ENCODE measurements at places on chromosomes 1 and 21.

DNA sequence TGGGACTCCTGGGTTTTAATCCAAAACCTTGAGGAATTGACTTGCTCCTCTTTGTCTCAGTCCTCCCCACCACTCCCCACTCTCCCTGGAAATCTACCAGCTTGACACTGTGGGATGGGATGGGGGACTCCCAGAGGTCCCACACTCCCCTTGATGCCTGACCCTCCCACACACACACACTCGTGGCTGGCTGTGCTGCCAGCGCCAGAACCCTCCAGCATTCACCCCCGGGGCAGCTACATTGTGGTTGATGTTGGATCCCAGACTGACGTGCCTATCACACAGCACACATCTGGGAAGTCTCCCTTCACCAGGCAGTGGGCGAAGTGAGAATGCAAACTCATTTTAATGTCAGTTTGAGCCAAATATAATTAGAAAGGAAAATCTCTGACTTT is 10.0 kb downstream of the KIRREL1 start:
- DNase-seq: no peak

DNA sequence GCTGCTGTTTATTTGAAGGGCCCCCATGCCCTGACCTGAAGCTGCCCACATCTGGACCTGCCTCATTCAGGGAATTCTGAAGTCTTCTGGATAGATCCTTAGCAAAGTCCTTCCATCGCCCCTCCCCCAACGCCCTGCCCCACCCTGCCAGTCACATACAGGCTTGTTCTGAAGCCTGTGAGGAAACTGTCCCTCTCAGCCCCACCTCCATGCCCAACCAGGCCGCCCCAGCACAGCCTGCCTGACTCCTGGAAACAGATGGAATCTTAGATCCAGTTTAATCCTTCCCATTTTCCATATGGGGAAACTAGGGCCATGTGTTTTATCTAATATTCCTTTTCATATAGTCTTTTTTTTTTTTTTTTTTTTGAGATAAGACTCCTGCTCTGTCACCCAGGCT is 44.5 kb upstream of the GPR37L1 start:
- no peak for DNase-seq

DNA sequence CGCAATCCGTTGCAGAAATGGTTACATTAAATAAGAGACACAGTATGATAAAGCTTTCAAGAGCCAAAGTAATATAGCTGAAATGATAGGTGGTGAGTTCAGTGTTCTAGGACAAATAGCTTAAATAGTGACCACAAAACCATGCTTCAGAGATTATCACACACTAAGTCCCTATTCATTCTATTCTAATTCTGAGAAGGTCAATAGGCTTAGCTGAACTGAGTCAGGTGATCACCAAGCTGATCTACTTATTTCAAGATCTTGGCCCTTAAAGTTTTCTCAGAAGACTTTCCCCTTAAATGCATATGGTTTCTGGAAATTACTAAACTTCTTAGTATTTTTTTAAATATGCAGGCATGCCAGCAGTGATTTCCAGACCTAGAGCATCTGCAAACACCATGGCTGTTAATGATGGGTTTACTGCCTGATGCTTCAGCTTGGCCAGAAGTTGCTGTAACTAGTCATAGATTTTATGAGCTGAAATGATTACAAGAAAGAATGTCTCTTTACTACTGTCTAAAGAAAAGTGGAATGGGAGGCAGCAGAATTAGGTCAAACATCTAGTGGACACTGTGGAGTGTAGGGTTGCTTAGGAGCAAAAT is 242.9 kb downstream of the ST6GALNAC3 start:
- DNase-seq: no peak

DNA sequence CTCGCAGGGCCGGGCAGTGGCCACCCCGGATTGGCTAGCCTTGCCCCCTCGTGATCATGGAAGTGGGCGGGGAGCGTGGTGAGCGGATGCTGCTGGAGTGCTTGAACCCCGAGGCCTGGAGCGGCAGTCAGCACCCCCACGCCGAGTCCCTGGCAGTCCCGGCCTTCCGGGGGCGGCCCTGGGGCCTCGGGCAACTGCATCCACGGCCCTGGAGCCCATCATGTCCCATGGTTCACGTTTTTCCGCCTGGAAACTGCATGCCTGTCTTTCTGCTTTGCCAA is 45.6 kb downstream of the CDC7 start:
- DNase-seq: no peak

DNA sequence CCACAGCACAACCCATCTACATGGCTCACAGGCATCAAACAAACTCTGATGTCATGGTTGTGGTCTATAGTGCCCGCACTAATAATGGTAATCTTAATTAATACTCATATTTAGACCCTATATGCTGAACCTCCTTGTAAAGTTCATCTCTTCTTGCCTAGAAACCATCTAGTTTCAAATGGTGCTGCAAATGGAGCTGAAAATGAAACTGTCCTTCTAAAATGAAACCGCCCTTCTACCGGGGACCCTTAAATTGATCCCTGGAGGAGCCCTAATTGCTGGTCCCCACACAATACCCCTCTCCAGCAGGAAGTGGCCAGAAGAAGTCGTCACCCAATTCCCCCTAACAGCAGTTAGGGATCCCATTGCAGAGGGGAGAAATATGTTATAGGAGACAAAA is 612.6 kb downstream of the MRPL39 start:
- no peak for DNase-seq

DNA sequence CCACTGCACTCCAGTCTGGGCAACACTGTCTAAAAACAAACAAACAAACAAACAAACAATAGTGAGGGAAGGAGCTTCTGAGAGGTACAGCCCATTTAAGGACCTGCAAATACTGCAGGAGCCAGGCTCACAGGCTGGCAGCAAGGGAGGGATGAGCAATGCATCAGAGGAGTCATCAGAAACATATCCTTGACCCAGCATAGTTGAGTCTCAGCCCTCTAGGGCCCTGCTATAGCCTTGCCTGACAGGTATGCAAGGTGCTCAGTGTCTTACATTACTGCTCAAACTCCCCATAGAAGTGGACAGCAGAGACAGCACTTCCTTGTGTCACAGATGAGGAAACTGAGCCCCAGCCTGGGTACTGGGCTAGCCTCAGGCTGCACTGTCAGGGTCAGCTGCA is 7.3 kb upstream of the TTC4 start:
- DNase-seq: no peak

DNA sequence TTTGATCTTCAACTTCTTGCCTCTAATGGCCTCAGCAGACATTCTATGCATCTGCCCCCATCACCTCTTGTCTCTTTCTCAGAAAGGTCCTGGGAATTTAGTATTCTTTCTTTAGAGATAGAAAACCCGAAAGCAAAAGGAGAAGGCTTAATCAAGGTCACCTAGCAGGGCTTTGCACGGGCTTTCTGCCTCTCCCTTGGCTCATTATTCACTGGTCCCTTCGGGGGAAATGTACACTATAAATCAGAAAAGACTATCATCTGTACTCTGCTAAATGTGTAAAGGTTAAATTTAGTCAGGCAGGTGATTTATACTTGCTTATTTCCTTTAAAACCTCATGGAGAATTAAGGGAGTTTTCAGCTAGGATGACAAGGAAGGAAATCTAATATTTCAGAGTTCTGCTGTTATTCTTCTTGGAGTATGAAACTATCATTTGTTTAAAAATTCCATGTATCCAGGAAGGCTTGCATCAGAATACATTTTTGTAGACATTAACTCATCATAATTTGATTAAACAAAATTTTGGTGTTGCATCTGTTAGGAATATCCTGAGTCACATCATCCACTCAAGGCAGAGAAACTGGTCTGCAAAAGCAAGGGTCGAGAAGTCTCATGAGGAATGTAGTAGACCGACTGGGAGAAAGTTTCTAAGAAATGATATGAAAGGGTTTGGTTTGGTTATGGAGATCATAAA is 124.6 kb downstream of the GABPA start:
- no peak for DNase-seq

DNA sequence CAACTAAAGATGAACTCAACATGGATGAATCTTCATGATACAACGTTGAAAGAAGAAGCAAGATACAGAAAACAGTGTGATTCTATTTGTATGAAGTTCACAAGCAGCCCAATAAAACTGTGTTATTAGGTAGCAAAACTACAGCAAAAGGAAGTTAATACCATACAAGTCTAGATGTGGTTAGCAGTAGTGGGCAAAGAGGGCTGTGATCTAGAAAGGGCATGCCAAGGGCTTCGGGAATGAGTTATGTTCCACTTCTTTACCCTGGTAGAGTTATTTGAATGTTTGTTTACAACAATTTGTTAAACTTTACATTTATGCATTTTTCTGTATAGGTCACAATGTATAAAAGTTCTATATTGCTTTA is 9.2 kb downstream of the TNFRSF9 start:
- no peak for DNase-seq
